ENCODE measurements at places on chromosomes 7 and 10. TPM values are rescaled to one million over a fixed set of nuclear protein-coding genes. Genes with fewer than 3 reads are reported as not detected.

DNA sequence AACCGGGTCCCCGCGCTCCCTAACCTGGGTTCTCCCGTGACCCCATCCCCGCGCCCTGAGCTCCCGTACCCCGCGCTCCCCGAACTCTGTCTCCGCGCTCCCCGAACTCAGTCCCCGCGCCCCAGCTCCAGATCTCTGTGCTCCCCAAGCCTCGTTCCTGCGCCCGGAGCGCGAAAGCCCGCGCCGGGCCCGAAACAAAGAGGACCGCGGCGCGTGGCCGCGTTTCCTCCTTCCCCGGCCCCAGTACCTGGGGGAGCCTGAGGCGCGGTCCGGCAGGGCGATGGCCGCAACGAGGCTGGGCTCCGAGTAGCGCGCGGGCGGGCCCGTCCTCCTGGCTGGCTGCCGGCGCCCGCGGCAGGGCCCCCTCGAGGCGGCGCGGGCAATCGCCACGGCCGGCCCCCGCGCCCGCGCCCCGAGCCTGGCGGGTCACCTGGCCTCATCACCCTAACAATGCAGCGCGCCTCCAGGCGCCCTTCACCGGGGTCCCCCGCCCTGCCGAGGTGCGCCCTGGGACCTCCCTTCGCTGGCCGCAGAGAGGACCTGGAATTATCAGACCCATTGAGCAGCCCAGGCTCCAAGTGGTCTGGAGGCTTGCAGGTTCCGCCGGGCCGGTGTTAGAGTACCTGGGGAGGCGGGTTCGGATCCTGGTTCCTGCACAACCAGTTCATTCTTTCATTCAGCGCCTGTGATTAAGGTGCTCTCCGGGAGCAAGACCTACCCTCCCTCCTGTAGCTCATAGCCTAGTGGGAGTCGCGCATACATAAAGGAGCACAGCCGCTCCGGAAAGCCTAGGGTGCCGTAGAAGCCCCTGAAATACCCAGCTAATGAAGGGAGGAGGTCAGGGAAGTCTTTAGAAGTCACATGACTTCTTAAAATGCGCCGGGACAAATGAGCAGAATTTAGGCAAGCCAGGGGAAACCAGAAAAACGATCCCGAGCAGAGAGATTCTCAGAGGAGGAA, at the start of gene TNS3:
TNS3 (minus strand) TSS at position 308 of the 960 bp plus-strand sequence. CDS start 142,475 bp downstream, outside the sequence.
- peak; percentile 56 for DNase-seq

DNA sequence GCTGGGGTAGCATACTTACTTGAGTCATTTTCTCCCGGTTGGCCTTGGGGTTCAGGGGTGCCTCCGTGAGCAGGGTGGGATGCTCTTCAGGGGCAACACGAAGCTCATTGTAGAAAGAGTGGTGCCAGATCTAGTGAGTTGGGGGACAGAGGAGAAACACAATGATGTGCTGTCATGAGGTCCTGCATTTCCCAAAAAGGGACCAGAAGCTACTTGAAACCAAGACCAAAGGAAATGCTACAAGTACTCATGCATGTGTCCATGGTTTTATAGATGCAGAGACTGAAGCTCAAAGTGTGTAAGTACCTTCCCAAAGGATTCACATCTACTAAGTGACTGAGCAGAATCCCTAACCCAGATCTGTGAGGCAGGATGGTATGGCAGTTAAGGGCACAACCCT, 8.8 kb downstream of the ACTA2 start:
- no peak for DNase-seq

DNA sequence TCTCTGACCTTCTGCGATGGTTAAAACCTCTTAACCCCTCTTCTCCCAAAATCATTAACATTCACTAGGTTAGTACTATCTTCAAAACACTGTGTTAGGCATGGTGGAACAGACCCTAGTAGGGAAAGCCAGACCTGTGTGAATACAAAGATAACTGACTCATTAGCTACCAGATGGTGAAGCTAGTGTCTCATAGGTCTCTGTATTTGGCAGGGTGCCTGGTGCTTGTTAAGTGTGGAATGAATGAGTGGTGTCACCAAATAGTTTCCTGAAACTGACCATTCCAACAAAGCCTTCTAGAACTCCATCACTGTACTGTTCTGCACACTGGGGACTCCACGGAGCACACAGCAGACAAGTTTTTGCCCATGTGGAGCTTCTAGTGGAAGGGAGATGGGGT, 27.7 kb upstream of the TM9SF3 start:
- DNase-seq: no peak

DNA sequence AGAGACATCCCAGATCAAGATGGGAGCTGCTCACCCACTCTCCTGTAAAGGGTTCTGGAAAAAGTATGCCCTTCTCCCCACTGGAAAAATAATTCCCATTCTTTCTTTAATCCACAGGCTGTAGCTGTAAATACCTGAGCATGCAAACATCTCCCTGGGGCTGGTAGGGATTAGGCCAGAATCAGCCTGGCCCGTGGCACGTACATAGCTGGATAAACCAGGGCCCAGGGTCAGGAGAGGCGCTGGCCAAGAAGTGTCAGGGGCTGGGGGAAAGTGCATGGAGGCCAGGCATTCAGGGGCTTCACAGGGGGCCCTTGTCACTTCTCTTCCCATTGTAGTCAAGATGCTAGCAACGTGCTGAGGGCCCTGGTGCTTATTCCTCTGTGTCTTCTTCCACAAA, 30.7 kb upstream of the AQP1 start:
- DNase-seq: no peak

Gene MSMB
- not detected for total RNA-seq

Gene COPG2
- 12.8 TPM for total RNA-seq

DNA sequence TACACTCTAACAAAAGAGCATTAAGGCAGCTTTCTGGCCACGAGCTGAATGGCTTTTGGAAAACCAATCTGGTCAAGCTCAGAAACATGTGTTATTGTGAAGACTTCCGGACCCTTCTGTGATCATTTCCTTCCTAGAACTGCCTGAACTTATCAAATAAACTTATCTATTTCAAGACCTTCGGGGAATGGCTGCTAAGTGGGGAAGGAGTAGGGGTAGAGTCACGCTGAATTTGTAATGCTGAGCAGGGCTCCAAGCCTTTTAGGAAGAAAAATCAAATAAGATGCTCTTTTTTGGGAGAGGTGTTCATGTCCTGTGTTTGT, 56.6 kb downstream of the PAPSS2 start:
- no peak for DNase-seq

Gene PLXNA4
- 0.44 TPM for total RNA-seq

- DNase-seq: no peak
Measured at GRCh38 chr7:134434701-134435100, 24.2 kb downstream of the AKR1B1 start.

Gene TRIM8
- total RNA-seq: 77.6 TPM

DNA sequence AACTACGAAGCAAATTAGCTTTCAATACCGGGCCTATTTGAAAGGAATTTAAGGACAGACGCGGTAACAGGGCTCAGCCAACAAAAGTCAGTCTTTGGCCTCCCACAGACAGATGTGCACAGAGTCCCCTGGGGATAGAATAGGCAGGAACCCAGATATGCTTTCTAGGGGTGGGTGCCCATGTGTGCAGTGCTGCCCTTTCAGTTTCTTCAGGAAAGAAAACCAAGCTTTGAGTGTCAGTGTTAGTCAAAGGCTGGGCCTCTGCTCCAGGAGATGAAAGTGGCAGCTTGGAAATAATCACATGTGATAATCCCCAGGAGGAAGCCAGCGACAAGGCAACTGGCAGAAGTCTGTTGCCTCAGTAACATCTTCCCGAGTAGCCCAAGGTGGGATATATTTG, 43.8 kb upstream of the CSTF2T start:
- DNase-seq: no peak

Gene OR2A5
- total RNA-seq: not detected

DNA sequence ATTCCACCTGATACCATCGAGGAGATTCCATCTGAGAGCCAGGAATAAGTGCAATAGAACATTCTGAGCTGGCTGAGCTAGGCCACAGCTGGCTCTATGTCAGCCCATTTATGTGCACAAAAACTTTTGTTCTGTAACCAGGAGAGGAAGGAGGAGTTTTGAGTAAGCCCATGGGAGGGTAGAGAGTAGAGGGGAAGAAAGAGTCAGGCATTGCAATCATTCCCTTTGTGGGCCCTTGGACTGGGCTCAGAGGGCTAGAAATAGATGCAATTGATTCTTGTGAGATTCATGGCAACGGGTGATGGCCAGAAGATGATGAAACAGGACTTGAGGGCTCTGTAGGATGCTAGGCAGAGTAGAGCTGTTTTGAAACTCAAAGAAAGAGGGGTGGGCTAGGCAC, 104.6 kb upstream of the KIF5B start:
- no peak for DNase-seq

DNA sequence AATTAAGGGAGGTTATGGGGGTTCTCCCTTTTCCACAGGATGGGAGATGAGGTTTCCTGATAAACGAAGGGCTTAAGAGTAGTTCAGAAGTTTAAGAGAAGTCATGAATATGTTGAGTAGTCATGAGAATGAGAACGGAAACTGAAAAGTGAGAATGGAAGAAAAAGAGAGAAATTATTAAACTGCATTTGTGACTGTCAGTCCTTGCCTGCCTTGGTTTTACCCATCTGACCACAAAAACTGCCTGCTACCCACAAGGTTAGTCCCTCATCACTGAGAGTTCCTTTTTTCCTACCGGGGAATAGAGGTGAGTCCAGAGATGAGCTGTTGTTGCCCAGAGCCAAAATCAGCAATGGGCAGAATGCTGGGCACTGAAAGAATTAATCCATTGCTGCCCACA, 174.1 kb upstream of the BET1 start:
- no peak for DNase-seq

Gene CHST12
- 13.2 TPM for total RNA-seq

- no peak for DNase-seq
Measured at GRCh38 chr7:12746211-12746610, 58.8 kb downstream of the ARL4A start.

DNA sequence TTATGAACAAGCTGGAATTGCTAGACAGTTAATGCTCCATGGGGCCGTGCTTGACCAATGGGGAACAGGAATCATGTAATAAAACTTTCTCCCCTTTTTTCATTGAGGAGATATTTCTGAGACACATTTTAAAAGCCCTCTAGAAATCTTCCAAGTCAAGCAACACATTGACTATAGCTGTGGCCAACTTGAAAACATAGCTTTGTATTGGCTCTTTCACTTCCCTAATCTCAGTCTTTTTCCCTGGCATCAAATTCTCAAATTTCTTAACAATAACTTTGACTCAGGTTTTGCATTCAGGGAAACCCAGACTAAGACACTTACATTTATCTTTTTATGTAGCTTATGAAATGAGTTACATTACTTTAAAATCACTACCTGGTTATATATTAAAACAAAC, 947.1 kb upstream of the MBL2 start:
- DNase-seq: no peak

DNA sequence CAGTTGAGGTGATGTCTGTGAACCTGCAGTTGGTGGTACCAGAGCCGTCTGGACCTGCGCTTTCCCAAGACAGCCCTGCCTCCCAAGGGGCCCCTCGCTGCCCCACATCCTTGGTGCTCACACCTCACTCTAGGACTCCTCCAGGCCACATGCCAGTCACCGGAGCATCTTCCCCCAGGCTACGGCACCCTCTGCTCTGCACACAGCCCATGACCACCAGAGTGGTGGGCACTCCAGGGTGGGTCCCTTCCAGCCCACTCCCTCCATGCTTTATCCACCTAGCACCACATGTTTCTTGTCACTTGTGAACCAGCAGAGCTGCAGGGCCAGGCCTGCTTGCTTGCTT, 183.7 kb upstream of the SH2B2 start:
- DNase-seq: no peak

DNA sequence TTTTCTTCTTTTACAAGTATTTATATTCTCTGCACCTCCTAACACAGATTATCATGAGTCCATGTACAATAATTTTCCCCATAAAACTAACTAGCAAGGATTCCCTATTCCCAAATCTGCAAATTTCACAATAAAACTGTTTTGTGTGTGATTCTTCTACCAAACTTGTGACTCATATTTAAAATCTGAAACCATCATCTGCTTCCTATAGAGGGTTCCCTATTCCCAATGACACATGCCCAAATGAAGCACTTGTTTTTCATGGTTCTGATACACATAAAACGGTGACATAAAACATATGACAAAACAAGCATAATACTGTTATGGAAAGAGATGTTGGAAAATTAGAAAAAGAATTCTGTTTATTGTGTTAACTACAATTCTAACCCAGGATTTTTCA, 657.6 kb downstream of the PARD3 start:
- DNase-seq: no peak

GRCh38 chr7:66503551-66504031, 125.1 kb upstream of the KCTD7 start:
- DNase-seq: no peak

DNA sequence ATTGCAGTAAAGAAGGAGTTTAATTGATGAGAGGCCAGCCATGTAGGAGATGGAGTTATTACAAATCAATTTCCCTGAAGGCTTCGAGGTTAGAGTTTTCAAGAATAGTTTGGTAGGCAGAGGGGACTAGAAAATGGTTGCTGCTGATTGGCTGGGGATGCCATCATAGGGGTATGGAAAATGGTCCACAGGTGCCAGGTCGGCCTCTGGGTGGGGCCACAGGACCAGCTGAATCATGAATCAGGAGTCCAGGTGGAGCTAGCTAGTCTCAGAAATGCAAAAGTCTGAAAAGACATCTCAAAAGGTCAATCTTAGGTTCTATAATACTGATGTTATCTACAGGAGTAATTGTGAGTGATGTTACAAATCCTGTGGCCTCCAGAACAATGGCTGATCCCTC, 714.0 kb upstream of the GHITM start:
- no peak for DNase-seq

Gene PNLIP
- total RNA-seq: 24,554 TPM

- no peak for DNase-seq
Measured at GRCh38 chr7:114644455-114644854, 229.8 kb downstream of the FOXP2 start.

Data from pancreas (tissue), 10 donors.